NCI-H526 (cell line): ENCODE measurements at places on chromosomes 13 and 19.

DNA sequence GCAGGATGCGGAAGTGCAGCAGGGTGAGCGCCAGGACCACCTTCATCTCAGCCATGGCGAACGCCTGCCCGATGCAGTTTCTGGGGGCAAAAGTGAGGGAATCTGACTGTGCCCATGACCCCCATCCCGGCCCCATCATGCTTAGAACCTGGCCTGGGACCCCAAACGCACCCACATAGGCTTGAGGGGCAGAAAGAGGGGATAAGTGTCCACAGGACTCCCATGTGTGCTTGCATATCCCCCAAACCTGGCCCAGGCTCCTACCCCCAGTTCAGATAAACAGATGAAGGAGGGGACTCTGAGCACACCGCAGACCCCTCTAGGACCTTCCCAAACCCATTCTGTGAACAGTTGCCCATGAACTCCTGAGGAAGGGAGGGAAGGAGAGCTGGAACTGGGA is 16.0 kb upstream of the CYP4F2 start:
- DNase-seq = no peak

DNA sequence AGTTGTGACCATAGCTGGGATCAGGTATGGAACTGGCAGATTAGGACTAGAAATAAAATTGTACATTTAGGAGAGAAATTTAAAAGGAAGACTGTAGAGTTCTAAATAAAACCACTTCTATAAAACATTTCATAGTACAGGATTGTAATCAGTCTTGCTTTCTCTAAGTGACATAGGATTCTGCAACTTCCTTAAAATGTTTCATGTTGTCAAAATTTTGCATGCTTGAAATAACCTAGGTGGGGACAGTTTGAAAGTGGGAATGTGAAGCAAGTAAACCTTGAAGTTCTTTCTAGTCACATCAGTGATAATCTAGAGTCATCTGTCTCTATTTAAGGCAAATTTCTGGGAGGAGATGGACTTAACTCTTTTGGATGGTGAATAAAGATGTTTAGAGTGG is 6.7 kb downstream of the TM9SF2 start:
- no peak for DNase-seq

DNA sequence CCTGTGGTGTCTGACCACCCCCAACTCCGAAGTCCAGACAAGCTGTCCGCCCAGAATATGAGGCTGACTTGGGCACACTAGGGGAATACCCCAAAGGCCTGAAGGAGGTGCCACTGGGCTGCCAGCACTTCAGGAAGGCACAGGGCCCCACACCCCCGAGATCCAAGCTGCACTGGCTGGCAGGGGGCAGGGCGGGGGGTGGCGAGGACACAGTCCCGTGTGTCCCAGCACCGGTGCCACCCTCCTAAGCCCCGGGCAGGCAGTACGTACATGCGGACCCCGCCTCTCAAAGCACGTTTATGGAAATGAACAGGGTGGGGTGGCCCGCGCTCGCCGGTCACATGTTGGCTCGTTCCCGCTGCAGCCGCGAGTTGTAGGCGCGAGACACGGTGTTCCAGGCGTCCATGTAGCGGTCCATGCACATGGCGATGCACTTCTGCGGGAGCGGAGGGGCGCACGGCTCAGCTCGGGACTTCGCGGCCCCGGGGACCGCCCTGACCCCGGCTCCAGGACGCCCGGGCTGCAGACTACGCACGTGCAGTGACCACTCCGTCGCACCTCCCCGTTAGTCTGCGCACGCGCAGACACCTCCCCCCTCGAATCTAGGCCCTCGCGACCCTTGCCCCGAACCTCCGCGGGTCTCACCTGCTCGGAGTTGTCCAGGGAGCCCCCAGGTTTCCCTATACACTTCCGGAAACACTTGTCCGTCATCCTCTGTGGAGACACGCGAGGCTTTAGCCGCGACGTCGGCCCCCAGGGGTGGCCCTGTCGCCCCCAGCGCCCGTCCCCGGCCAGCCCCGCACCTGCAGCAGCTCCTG is 566 bp downstream of the TIMM13 start:
- DNase-seq = no peak

DNA sequence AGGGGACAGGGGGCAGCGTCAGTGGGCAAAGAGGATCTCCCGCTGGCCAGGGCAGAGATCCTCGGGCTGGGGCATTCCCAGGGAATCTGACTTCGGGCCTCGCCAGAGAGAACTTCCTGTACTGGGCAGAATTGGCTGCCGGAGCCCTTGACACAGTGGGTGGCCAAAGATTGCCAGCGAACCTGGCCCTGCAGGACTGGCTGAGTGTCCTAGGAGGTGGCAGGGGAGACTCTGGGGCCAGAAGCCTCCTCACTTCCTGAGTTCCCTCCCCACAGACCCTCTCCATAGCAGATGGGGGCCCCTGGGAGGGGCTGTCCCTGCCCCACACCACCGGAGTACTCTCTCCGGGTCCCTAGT is 19.3 kb downstream of the DPP9 start:
- DNase-seq = no peak

GRCh38 chr13:46908501-46908900 is 11.6 kb upstream of the HTR2A start:
- DNase-seq = no peak

DNA sequence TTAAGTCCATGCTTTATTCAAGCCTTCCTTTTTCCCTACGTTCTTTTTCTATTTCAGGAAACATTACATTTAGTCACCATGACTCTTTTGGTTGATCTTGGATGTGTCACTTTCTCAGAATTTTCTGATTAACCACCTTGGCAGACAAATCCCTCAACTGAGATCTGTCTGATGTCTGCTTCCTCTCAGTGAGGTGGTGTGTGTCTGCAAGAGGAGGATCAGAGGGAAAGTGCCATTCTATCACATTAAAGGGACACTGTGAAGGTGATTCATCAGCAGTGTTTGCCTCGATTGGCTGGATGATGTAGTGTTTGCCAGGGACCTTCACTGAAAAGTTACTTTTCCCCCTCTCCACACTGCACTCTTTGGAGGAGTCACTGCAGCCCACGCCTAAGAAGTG is 3.0 kb upstream of the CCNP start:
- DNase-seq = no peak

GRCh38 chr13:38693641-38694040 is 6.8 kb downstream of the FREM2 start:
- no peak for DNase-seq

GRCh38 chr19:30328096-30328495 is 44.1 kb upstream of the ZNF536 start:
- DNase-seq = no peak

GRCh38 chr19:2733930-2734588 is 5.8 kb downstream of the SLC39A3 start:
- no peak for DNase-seq

DNA sequence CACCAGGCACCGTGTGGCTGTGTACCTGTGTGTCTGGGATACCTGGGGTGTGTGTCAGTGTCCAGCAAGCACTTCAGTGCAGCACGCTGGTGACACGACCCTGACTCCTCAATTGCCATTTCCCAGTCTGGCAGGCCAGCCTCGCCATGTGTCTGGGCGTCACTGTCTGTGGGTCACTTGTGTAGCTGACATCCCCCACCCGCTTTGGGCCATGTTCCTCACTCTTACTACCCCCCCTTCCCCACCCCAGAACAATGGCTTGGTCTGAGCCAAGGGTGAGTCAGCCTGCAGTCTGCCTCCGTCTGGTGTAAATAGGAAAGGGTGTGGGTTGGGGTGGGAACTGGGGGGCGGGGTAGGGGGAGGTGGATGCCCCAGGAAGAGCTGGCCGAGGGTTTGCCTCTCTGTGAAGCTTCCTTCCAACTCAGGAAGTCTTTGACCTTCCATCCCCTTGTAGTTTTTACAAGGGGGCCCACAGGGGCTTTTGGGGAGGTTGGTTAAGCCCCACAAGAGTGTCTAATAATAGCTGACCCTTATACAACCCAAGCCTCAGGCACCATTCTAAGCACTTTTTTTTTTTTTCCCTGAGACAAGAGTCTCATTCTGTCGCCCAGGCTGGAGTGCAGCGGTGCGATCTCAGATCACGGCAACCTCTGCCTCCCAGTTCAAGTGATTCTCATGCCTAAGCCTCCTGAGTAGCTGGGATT is 17.6 kb downstream of the NOVA2 start:
- DNase-seq = no peak

DNA sequence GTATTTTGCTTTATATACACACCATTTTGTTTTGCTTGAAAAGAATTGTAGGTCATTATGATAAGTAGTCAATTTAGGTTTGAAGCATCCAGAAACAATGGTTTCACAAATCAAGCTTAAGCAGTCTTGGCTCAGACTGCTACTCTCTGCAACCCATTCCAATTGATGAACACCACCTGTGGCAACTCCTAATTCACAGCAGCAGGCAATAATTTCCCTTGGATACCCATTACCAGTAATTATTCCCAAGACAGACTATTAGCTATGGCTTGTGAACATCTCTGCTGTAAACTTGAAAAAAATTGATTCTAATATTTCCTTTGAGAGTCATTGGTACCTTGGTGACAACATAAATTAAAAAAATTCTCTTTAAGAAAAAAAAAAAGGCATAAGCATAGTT is 299.3 kb upstream of the SLITRK6 start:
- no peak for DNase-seq

GRCh38 chr13:89832827-89833226 is 1514.7 kb upstream of the MIR17HG start:
- no peak for DNase-seq

DNA sequence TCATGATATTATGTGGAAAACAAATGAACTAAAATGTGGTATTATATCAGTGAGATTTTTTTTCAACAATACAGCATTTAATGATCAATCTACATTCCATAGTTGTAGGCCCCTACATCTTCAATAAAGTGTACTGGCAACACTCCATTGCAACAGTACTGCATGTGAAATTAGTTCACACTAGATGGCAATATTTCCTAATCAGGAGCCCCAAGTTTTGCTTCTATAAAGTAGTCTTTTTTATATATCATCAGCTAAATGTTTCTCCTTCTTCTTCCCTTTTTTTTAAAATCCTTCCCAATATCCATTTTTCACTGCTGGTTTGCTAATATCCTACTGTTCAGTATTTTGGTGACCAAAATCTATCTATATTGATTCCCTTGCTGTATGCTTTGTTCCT is 528.3 kb upstream of the ATXN8OS start:
- no peak for DNase-seq

DNA sequence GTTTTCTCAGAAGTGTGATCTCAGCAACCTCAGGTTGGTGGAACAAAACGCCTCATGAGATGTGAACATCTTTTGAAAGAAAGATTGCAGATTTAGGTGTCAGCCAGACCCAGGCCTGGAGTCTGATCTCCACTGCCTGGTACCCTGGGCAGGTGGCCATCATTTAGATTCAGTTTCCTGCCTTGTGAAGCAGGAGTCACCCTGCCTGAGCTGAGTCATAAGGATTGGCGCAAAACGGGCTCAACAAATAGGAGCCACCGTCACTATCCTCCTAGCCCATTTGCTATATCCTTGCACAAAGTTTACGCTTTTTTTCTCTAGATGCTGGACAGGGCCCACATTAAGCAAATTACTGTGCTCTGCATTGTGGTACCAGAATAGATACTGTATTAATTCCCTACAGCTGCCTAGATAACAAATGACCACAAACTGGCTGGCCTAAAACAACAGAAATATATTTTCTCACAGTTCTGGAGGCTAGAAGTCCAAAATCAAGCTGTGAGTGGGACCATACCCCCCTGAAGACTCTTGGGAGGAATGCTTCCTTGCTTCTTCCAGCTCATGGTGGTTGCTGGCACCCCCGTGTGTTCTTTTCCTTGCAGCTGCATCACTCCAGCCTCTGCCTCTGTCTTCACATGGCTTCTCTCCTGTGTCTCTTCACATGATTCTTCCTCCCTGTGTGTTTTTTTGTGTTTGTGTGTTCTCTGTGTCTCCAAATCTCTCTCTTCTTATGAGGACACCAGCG is 38.2 kb downstream of the TNFSF11 start:
- no peak for DNase-seq

- DNase-seq = no peak
These were observed 179.7 kb upstream of the TSC22D1 start for GRCh38 chr13:44755872-44756271.

GRCh38 chr13:100045355-100045754 is 43.5 kb upstream of the PCCA start:
- DNase-seq = no peak

GRCh38 chr13:24270639-24271141 is 38.7 kb upstream of the C1QTNF9 start:
- DNase-seq = no peak

- DNase-seq = no peak
These were observed 1.3 kb upstream of the TICAM1 start for GRCh38 chr19:4832776-4833175.
